Activated CD4-positive, CD25-positive, alpha-beta regulatory T cell treated with anti-CD3 and anti-CD28 coated beads, Interleukin-2, amount 50 U/mL, for 72 hours (primary cell): ENCODE measurements at places on chromosomes 5 and 9.

DNA sequence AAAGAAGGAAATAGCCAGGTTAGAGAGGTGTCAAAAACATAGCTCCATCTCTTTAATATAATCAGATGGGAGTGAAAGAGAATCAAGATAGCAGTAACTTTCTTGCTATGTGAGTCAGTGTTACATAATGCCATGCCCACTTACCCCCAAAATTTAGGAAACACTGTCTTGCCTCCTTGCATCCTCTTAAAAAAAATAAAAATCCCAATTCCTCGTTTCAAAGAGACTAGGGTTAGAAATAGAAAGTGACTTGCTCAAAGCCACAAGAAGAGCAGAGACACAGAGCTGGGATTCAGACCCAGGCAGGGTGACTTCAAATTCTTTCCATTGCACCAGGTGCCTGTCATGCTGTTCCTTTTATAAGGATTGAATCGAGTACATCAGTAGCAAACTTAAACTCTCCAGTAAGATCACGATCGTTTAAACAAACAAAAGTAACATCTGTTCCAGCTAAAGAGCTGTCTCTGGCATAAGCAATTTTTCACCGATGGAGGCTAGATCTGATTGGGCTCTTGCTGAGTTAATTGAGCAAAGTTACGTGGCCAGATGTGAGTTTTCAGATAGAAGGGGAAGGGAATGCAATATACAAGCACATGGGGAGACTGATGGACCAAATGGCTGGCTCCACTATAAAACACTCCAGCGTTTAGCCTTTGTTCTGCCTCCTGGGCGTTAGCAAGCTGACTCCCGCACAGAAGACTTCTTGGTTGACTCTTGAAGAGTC lies 176.9 kb downstream of the PALM2AKAP2 start:
- DNase-seq: no peak

GRCh38 chr5:72013766-72014624 lies 93.3 kb upstream of the MAP1B start:
- DNase-seq: no peak

DNA sequence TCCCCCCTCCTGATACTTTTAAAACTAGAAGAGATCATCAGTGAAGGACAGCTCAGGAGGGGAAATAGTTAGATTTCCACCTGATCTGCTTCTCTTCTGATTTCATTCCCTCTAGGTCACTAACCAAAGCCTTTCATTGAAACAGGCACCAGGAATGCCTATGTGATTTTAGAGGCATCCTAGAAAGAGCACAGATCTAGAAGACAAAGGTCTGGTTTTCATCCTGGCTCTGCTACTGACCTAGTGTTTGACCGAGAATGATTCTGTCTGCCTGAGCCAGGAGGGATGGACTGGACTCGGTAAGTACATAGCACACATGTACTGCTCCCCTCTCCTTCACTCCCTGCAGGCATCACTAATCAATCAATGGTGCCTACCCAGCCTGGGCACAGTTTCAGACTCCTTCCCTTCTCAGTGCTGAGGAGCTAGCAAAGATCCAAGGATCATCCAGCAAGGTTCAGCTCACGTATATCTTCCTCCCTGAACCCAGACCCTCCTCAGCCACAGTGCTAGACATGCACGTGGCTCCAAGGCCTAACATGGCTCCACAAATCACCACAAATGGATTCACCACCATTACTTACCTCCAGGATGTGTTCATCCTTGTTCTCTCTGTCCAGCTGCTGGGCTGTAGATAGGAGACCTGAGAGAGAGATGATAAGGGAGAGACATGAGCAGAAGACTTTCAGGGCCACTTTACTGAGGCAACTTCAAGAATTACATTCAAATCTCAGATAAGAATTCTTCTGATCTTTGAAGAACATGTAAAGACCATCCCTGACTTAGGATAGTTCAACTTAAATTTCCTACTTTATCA lies 35.2 kb downstream of the FAT2 start:
- DNase-seq: no peak

GRCh38 chr9:127311239-127311741 lies 46.7 kb downstream of the GARNL3 start:
- DNase-seq: no peak

DNA sequence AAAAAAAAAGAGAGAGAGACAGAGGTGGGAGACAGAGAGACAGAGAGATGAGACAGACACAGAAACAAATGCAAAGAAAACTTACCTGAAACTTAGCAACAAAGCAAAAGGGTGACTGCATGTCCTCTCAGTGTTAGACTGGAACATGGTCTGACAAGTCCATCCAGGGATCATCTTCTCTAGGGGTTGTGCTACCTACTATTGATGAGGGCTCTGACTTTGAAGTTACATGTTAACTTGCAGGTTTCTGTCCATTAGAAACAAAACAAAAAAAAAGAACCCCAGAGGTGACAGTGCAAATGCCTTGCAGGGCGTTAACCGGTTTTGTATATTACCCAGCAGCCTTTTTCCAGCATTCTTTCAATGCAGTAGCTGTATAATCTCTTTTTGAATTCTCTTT lies 13.6 kb upstream of the SPARC start:
- DNase-seq: no peak

- no peak for DNase-seq
Observed at GRCh38 chr5:14295610-14296009, 152.5 kb downstream of the TRIO start.

- DNase-seq: no peak
Observed at GRCh38 chr9:82154573-82154972, 166.0 kb downstream of the SPATA31D1 start.

GRCh38 chr9:11933926-11934325 lies 759.3 kb upstream of the TYRP1 start:
- no peak for DNase-seq

DNA sequence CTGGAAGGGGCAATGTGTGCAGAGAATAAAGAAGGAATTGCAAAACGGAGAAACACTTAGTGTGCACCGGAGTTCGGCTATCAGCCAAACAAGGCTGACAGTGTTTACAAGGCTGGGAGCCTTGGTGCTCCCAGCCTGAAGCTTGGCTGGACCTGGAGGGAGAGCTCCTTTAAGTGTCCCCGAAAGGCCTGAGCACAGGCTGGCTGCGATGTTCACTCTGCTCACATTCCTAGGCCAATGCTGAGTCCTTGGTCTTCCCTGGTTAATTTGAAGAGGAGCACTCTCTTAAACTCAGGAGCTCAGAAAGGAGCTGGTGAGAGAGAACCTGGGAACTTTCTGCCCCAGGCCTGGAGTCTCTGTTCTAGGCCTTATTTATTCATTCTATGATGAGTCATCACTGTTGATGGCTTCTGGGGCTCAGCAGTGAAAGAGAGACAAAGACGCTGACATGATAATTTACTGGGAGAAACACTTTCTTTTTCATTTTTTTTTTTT lies 88.6 kb upstream of the MYO10 start:
- DNase-seq: no peak

DNA sequence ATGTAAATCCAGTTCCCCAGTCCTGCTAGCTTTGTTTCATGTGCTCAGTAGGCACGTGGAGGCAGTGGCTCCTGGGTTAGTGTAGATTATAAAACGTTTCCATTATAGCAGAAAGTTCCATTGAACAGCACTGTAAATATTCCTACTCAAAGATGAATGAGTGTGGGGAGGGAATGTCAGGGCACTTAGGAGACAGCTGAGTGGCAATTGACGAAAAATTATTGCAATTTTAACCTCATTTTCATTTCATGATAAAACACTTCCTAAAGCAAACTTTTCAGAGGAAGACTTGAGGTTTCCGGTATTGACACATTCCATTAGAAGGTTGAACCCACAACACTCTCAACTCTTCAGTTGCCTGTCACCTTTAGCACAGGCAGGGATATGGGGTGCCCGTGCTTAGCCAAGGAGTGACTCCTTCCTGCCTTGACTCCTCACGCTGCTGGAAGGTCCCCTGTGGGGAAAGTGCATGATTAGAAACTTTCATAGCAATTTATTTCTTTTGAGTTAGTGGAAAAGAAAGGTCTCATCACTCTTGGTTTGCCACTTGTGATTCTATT lies 41.2 kb downstream of the SLC46A2 start:
- DNase-seq: no peak

DNA sequence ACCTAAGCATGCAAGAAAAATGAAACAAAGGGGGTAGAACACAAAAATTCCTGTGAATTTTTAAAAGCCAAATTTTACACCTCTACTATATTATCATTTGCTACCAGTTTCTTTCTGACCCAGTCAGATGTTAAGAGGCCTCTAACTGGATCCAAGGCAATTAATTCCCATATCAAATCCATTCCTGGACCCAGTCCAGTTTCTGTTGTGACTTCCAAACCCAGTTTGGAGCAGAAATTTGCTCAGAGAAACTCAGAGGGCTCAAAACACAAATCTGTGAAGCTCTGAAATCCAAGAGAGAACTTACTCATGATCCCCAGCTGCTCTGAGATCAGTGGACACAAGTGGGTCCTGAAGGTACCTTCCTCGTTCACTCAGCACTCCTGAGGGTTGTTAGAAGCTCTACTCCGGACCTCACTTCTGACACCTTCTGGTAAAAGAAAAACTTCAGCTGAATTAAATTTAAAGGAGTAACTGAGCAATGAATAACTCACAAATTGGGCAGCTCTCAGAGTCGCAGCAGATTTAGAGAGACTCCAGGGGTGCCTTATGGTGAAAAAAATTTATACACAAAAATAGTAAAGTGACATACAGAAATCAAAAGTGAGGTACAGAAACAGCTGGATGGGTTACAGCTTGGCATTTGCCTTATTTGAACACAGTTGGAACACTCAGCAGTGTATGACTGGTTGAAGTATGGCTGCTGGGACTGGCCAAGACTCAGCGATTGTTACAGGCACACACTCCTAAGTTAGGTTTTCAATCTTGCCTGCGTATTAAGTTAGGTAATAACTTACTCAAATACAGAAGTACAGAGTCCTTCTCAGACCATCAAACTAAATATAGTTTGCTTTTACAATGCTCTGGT lies 32.4 kb downstream of the INSL4 start:
- DNase-seq: no peak

- no peak for DNase-seq
Observed at GRCh38 chr5:96655085-96655484, 7.1 kb upstream of the CAST start.

DNA sequence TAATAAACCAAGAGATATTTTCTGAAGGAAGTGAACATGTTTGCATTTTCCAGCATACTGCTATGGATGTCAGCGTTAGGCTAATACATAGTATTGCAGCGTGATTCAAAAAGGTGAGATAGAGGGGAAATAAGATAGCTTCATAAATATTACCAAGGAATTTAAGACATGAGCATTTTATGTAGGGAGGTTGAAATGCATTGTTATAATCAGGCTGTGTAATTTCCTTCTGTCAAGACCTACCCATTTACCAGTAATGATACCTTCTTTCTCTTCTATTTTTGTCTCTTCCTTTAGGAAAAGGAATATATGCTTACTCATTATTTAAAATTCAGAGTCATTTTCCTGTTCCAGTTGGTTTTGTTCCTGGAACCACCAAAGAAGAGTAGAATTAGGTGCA lies 33.3 kb downstream of the PIK3R1 start:
- DNase-seq: no peak

DNA sequence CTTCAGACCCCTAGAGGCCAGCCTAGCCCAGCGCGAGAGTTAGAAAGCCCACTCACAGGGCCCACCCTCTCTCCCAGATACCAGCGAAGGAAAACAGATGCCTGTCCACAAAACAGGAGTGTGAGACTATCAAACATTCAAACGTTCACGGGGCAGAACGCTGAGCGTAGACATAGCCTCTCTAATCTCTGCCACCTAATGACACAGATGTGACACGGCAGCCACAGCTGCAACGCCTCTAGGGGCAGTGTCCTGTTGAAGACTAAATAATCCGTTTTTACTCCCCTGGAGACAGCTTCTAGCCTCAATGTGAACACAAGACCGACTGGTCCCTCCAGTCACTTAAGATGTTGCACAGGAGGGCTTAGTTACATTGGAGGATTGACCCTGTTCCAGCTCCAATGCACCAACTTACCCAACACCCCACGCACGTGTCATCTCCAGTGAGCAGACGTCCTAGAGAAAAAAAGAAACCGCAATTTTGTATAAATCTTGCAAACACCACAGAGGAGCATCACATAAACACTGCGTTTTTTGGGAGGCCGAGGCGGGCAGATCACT lies 14.3 kb downstream of the DIPK1B start:
- no peak for DNase-seq
